CD4-positive, alpha-beta T cell treated with Interferon alpha-2 for 1 hour (primary cell): ENCODE measurements at places on chromosomes 13 and 19.

DNA sequence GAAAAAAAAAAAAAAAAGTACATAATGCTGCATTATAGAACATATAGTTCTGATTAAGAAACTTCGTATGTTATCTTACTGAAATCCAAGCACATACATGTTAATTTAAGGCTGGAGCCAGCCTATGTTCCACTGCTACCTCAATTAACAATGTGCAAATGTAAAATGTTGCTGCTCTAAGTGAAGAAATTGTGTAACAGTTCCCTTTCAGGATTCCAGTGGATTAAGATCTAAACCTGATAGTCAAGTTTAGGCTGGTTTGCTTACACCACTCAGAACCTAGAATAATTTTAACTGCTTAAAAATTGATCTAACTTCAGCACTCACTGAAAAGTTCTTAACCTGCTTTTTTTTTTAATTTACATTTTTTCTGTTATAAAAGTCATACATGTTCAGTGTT is 4.2 kb downstream of the VPS36 start:
- DNase-seq, result no peak

DNA sequence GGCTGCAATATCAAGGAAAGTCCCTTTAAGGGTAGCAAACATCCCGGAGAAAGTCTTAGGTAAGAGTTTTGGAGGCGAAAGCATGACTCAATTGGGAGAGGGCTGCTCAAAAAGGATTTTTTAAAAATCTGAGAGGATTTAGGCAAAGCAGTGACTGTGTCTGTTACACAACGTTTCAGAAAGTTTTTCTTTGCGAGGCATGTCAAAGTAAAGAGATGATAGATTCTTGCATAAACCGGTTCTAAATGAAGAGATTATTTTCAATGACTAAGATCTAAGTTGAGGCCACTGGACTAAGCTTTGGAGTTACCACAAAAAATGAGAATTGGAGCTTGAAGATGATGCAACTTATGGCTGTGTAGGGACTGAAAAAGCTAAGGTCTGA is 43.7 kb upstream of the ENOX1 start:
- DNase-seq, result no peak

DNA sequence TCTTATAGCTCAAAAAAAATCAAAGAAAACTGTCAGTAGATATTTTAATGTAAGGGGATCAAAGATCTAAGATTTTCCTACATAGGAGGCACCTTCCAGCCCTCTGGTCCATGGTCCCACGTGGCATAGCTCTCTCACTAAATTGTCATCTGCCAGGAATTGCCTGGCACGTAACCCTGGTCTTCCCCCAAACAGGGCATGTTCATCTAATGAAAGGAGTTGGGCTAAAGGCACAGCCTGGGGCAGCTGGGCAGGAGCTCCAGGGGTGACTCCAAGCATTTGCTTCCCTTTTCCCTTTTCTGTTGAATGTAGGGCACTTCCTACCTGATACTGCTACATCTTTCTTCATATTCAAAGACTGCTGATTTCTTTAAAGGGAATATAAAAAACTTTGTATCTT is 148.7 kb downstream of the COL4A1 start:
- no peak for DNase-seq

GRCh38 chr19:44740351-44740824 is 8.1 kb upstream of the BCL3 start:
- DNase-seq, result no peak

DNA sequence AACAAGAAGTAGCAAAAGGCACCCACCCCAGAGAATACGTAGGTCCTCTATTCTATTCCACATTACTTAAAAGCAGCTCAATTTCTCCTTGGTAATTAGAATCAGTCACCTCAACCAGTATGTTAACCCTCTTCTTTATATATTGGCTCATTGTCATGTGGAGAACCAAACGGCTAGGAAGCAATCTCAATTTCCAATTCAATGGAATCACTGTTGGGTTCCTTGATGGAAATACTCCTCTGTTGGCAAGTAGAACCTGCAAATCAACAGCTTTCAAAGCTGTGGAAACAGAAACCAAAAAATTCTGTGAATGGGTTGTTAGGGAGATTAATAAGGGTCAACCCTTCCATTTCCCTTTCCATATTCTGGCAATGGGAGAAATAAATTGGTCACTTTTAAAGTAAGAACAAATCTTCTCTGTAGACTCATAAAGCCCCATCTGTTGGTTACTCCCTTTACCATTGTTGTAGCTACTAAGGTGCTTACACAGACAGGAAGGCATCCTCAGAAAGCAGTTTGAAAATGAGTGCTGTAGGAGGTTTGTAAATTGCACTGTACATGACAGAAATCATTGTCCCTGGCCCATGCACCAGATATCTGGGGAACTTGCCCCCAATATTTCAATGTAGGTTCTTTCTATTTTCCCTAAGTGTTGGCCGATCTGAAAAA is 138.6 kb upstream of the UFM1 start:
- DNase-seq, result no peak

GRCh38 chr19:33039108-33039599 is 25.5 kb downstream of the RHPN2 start:
- no peak for DNase-seq

GRCh38 chr13:83223546-83223945 is 658.7 kb downstream of the SLITRK1 start:
- DNase-seq, result no peak

DNA sequence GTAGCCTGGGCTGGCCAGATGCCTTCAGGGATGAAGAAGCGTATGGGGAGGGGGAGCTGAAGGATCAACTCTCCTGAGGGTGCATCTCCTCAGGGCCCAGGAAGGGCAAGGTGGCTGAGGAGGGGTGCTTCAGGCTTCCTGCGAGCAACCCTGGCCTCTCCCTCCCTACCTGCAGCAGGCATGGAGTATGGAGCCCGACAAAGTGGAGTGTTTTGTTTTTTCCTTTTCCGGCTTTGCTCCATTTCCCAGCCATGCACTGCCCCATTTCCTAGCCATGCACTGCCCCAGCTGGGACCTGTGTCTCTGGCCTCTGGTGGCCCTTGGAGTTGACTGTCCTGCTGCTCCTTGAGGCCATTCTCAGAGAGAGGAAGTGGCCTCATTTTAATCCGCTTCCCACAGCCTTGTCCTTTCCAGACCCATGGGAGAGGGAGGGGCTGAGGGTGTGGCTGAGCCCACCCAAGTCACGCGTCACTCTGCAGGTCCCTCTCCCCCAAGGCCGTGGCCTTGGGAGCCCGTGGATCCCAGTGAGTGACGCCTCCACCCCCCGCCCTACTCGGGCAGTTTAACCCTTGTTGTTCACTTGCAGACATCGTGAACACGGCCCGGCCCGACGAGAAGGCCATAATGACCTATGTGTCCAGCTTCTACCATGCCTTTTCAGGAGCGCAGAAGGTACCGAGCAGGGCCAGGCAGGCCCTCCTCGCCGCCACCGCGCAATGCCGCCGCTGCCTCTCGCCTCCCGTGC is 34.4 kb downstream of the CAPN12 start:
- DNase-seq, result no peak

DNA sequence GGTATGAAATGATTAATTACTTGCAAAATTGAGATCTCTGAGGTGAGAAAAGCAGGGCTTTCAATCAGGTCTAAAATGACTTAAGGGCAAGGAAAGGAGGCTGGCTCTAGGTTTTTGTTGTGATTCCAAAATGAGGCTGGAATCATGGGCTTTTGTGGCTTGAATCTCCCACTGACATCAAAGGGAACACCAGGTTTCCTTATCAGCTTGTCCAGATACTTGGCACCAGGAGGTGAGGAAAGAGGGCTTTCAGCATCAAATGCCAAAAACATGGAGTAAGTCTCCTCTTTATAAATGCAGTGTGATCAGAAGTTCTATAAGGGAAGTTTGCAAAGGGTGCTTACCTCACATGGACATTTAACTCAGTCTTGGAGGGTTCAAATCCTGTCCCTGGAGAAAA is 402.3 kb downstream of the NDFIP2 start:
- DNase-seq, result no peak
